ENCODE measurements at places on chromosomes 12 and 14. TPM values are rescaled to one million over a fixed set of nuclear protein-coding genes. Genes with fewer than 3 reads are reported as not detected.

DNA sequence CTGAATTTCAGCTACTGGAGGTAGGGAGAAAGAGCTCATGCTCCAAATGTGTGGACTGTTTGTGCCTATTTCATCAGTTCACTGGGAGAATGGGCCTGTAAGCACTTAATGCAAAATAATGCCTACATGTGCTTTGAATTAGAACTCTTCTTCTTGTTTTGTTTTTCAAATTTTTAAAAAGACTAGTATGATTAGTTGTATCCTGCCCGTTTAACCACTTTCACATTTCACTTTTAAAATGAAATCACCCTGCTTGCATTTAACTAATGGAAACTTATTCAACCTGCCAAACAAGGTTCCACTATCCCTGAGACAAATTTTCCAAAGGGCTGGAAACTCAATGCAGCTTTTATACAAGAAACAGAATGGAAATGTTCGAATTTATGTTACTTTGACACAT is 79.7 kb downstream of the SAMD4A start:
- no peaks in the 10 kb centered on the region for H3K36me3 ChIP-seq
- no peak for DNase-seq
- peaks cover 10% of the 10 kb centered on the region for H3K4me1 ChIP-seq
- peaks cover 11% of the 10 kb centered on the region for H3K27me3 ChIP-seq
- H3K4me3 ChIP-seq = no peak overlapping the region

The PDE3A gene
- total RNA-seq = not detected

The SUOX gene
- total RNA-seq = 6.8 TPM

GRCh38 chr14:70731447-70732239 is 77.7 kb downstream of the MAP3K9 start:
- H3K36me3 ChIP-seq = peaks cover 5% of the 10 kb centered on the region
- no peak for DNase-seq
- H3K27ac ChIP-seq = no peak overlapping the region
- H3K4me1 ChIP-seq = no peaks in the 10 kb centered on the region

The C12orf50 gene
- total RNA-seq = 0.11 TPM

The ACADS gene
- total RNA-seq = 18.6 TPM

GRCh38 chr14:49865431-49865859 is 12.9 kb upstream of the NEMF start:
- H3K4me3 ChIP-seq = no peak overlapping the region
- H3K36me3 ChIP-seq = peaks cover 2% of the 10 kb centered on the region
- H3K27me3 ChIP-seq = no peaks in the 10 kb centered on the region
- DNase-seq = peak; percentile 88
- peaks cover 30% of the 10 kb centered on the region for H3K4me1 ChIP-seq

The PRKD1 gene
- not detected for total RNA-seq

DNA sequence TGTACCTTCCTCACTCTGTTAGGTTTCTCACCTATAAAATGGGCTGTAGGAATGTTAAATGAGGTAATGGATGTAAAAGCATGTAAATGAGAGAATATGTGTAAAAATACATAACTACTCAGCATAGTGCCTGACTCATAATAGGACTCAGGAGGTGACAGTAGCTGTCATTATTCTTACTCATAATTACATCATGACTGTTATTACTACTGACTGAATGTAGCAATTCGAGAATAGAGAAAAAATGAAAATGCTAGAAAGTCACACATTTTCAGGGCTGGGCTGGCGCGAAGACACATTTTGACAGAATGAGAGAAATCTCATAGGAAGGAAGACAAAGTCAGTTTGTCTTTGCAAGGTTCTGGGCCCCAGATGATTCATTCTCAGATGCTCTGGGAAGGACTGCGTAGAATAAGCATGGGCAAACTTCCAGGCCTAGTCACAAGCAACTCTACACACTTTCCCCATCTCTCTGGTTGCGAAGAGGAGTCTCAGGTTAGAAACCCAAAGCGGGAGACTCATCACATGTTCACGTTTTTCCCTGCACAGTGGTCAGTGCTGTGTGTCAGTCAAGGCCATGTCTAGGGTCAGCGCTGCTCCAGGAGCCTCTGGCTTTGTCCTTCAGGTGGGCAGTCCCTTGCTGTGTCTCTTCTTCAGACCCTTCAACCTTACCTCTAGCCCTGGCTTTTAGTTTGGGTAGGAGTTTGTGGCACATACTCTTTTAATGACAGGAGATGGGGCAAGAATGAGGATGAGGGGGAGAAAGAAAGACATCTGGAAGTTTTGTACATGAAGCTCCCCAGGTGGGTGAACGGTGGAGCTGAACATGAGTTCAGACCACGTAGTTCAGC is 8.4 kb downstream of the GPRC5A start:
- H3K36me3 ChIP-seq = no peaks in the 10 kb centered on the region
- H3K27ac ChIP-seq = no peak overlapping the region
- H3K4me1 ChIP-seq = peaks cover 1% of the 10 kb centered on the region
- H3K27me3 ChIP-seq = peaks cover 13% of the 10 kb centered on the region
- DNase-seq = no peak

DNA sequence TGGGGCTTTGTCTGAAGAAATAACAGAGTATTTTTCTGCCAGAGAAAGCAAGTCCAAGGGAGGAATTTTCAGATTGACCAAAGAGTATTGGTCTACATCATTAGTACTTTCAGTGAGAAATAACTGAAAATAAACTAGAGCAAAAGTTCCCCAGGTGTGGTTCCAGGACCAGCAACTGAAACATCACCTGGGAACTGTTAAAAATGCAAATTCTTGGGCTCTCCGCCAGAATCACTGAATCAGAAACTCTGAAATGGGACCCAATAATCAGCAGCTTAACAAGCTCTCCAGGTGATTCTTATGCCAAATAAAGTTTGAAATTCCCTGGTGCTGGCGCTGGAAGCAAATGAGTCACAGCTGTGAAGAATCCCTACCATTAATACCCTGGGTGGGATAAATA is 52.1 kb downstream of the EIF2S3B start:
- H3K4me1 ChIP-seq = peaks cover 60% of the 10 kb centered on the region
- peak overlapping the region; percentile 82 for H3K4me3 ChIP-seq
- peaks cover 75% of the 10 kb centered on the region for H3K36me3 ChIP-seq
- H3K27ac ChIP-seq = peak overlapping the region; percentile 91
- no peaks in the 10 kb centered on the region for H3K27me3 ChIP-seq
- no peak for DNase-seq

GRCh38 chr12:71392521-71393145 is 47.0 kb upstream of the LGR5 start:
- no peak overlapping the region for H3K27ac ChIP-seq
- DNase-seq = no peak
- no peak overlapping the region for H3K4me3 ChIP-seq
- H3K36me3 ChIP-seq = no peaks in the 10 kb centered on the region
- H3K27me3 ChIP-seq = peaks cover 2% of the 10 kb centered on the region

The PEX5 gene
- 19.1 TPM for total RNA-seq

The SPX gene
- not detected for total RNA-seq

The KRT73 gene
- total RNA-seq = 0.91 TPM

- H3K4me3 ChIP-seq = no peak overlapping the region
- no peak overlapping the region for H3K27ac ChIP-seq
- no peaks in the 10 kb centered on the region for H3K4me1 ChIP-seq
- H3K36me3 ChIP-seq = no peaks in the 10 kb centered on the region
These were observed 19.9 kb upstream of the CEP170B start for GRCh38 chr14:104845033-104845666.

DNA sequence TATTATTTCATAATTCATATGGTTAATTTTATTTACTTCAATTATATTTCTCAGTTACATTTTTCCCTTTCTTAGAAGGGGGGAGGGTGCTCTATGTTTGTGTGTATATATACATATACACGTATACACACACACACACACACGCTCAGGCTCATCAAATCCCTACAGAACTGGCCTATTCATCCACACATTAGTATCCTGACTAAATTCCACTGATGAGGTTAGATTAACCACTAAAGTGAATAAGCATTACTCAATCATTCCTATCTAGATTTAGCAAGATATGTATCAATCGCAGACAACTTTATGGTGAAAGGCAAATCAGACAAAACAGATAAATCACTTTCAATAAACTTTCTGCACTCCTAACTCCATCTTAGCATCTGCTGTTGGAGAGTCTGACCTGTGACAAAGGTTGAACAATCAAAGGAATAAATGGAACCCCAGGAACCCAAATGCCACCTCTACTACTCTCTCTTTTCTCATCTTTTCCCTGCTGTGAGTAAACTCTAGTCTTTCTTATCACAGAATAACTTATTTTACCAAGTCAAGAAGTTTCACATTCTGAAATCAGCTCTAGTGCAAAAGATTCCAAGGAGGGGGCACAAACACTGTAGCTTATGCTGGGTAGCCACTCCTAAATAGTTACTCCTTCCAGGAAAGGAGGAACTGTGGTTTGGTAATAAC is 67.6 kb downstream of the RALGAPA1 start:
- no peak overlapping the region for H3K4me3 ChIP-seq
- H3K36me3 ChIP-seq = peaks cover 23% of the 10 kb centered on the region
- peak overlapping the region; percentile 36 for H3K27ac ChIP-seq
- peaks cover 21% of the 10 kb centered on the region for H3K4me1 ChIP-seq

The PIK3C2G gene
- not detected for total RNA-seq

The WASHC3 gene
- 50.9 TPM for total RNA-seq

The VRK1 gene
- 76.5 TPM for total RNA-seq

GRCh38 chr14:95305145-95305544 is 14.6 kb downstream of the CLMN start:
- H3K4me1 ChIP-seq = peaks cover 1% of the 10 kb centered on the region
- peaks cover 13% of the 10 kb centered on the region for H3K27me3 ChIP-seq
- no peaks in the 10 kb centered on the region for H3K36me3 ChIP-seq

DNA sequence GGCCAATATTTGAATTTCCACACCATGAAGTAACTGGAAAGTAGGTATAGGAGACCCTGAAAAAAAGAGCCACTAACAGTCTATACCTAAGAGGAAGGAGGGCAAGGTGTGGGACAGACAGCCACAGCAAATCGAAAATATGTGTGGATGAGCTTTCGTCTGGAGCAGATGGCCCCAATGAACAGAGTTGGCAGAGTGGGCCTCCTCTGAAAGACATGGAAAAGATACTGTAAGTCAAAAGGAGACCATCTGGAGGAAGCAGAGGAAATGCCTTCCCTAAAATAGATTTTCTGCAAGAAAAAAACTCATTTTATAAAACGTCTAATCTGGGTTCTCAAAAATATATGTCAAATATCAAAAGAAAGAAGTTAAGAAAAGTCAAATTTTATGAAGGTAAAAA is 157.2 kb upstream of the PRKD1 start:
- DNase-seq = no peak
- no peak overlapping the region for H3K27ac ChIP-seq
- no peak overlapping the region for H3K4me3 ChIP-seq
- H3K36me3 ChIP-seq = no peaks in the 10 kb centered on the region

- peaks cover 3% of the 10 kb centered on the region for H3K27me3 ChIP-seq
- peaks cover 9% of the 10 kb centered on the region for H3K36me3 ChIP-seq
- no peak for DNase-seq
These were observed 69.4 kb upstream of the ACTN1 start for GRCh38 chr14:69048456-69048855.

GRCh38 chr14:39488600-39488999 is 56.4 kb upstream of the FBXO33 start:
- no peaks in the 10 kb centered on the region for H3K4me1 ChIP-seq
- H3K27me3 ChIP-seq = peaks cover 3% of the 10 kb centered on the region
- no peak for DNase-seq
- H3K27ac ChIP-seq = no peak overlapping the region
- H3K4me3 ChIP-seq = no peak overlapping the region

- H3K27ac ChIP-seq = no peak overlapping the region
- no peaks in the 10 kb centered on the region for H3K36me3 ChIP-seq
- H3K4me1 ChIP-seq = no peaks in the 10 kb centered on the region
- no peak for DNase-seq
- no peak overlapping the region for H3K4me3 ChIP-seq
- H3K27me3 ChIP-seq = no peaks in the 10 kb centered on the region
These were observed 13.1 kb upstream of the RASSF9 start for GRCh38 chr12:85849344-85849743.

The LIN7A gene
- not detected for total RNA-seq

- peak overlapping the region; percentile 31 for H3K27ac ChIP-seq
- H3K36me3 ChIP-seq = peaks cover 1% of the 10 kb centered on the region
- H3K4me1 ChIP-seq = peaks cover 24% of the 10 kb centered on the region
- no peak for DNase-seq
These were observed 172.3 kb downstream of the DUSP6 start for GRCh38 chr12:89179983-89180382.

DNA sequence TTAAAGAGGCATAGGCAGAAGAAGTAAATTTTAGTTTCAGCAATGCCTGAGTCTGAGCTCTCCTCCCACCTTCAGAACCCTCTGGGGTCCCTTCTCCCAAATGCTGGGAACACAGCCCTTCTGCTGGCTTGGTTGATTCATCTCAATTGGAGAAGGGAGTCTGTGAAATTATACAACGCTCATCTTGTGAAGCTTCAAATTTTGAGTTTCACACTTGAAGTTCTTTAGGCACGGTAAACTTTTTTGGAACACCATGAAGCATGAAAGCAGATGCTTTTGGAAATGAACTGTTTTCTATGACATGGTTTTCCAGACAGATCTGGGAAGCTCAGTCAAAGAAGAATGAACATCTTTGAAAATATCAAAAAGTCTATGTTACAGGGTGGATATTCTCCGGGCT is 69.9 kb downstream of the TBK1 start:
- no peaks in the 10 kb centered on the region for H3K36me3 ChIP-seq
- no peak overlapping the region for H3K27ac ChIP-seq
- DNase-seq = no peak

- peak; percentile 75 for DNase-seq
- H3K4me3 ChIP-seq = peak overlapping the region; percentile 99
- peak overlapping the region; percentile 99 for H3K27ac ChIP-seq
- H3K4me1 ChIP-seq = peaks cover 37% of the 10 kb centered on the region
- H3K27me3 ChIP-seq = no peaks in the 10 kb centered on the region
- peaks cover 50% of the 10 kb centered on the region for H3K36me3 ChIP-seq
These were observed 594 bp downstream of the ZCCHC8 start for GRCh38 chr12:122499991-122500684.

- peaks cover 91% of the 10 kb centered on the region for H3K4me1 ChIP-seq
- peaks cover 66% of the 10 kb centered on the region for H3K36me3 ChIP-seq
- peak overlapping the region; percentile 8 for H3K27ac ChIP-seq
- DNase-seq = no peak
These were observed 39.0 kb downstream of the CHST11 start for GRCh38 chr12:104495786-104496185.

GRCh38 chr12:83462419-83462818 is 775.7 kb downstream of the TMTC2 start:
- no peak for DNase-seq
- H3K4me3 ChIP-seq = no peak overlapping the region
- no peaks in the 10 kb centered on the region for H3K4me1 ChIP-seq
- H3K36me3 ChIP-seq = no peaks in the 10 kb centered on the region
- H3K27ac ChIP-seq = no peak overlapping the region

GRCh38 chr14:89276424-89276975 is 140.5 kb downstream of the FOXN3 start:
- H3K27me3 ChIP-seq = no peaks in the 10 kb centered on the region
- peak overlapping the region; percentile 23 for H3K4me3 ChIP-seq
- peaks cover 63% of the 10 kb centered on the region for H3K4me1 ChIP-seq
- DNase-seq = peak; percentile 71
- peaks cover 51% of the 10 kb centered on the region for H3K36me3 ChIP-seq
- H3K27ac ChIP-seq = peak overlapping the region; percentile 77

DNA sequence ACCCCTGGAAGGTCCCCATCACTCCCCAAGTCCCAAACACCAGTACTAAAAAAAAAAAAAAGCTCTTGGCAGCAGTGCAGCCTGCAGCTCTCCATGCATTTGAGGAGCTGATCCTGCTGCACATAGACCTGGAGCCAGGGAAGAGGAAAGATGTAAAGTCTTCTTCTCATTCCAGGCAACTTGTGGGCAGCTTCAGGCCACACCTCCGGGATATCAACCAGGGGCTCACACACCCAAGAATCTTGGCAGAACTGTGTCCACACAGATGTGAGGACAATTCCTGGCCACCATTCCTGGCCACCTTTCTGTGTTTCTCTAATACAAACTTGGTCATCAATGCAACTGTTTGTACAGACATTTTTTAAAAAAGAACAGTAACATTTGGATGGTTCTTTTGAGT is 72.7 kb downstream of the TMEM132C start:
- H3K27me3 ChIP-seq = no peaks in the 10 kb centered on the region
- H3K27ac ChIP-seq = no peak overlapping the region
- no peaks in the 10 kb centered on the region for H3K4me1 ChIP-seq
- no peak for DNase-seq
- H3K4me3 ChIP-seq = no peak overlapping the region

Data from activated CD8-positive, alpha-beta T cell treated with anti-CD3 and anti-CD28 coated beads, Interleukin-2, amount 10 ng/mL, durations not matched to agents 7 days and 5 days (primary cell).